Transverse colon (tissue), 4 donors: ENCODE measurements at places on chromosomes 6 and 20.

- DNase-seq: no peak
These were observed at the start of gene OLIG3 for GRCh38 chr6:137494281-137494987. Gene OLIG3 (minus strand): TSS chr6:137494394. CDS start chr6:137494170, 224 bp downstream.

GRCh38 chr20:57374931-57375651, 16.1 kb upstream of the RBM38 start:
- peak; percentile 28 for DNase-seq

GRCh38 chr6:80325742-80326141, 219.3 kb downstream of the BCKDHB start:
- no peak for DNase-seq

DNA sequence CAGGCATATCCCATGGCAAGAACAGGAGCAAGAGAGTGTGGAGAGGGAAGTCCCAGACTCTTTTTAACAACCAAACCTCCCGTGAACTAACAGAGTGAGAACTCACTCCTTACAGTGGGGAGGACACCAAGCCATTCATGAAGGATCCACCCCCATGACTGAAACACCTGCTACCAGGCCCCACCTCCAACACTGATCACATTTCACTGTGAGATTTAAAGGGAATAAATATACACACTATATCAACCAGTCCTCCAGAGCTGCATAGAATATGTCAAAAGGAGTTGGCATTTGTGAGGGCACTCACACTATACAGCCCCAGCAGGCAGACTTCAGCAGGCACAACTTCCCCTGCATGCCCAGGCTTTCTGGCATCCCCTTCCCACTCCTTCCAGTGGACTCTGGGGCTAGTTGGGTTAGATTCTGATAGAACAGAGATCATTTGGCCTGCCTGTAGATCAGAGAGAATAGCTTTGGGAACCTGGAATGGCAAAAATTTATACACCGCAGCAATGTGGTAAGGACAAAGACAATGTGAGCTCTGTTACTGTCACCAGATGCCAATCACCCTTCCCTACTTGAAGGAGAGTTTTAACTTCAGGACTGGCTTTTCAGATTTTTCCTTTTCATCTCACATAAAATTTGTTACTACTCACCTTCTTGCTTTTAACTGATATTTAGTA, 25.2 kb upstream of the TENT5A start:
- DNase-seq: no peak

DNA sequence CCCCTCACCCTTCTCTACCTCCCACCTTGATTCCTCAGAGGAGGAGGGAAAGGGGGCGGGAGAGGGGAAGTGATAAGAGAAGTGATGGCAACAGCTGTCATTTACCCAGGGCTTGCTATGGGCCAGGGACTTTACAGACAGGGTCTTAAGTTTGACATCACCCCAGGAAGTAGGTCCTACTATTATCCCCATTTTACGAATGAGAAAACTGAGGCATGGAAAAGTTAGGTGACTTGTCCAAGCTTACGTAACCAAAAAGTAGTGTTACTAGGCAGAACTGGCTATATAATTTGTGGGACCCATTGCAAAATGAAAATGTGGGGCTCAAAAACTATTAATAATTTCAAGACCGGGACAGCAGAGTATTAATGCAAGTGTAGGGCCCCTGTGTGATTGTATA, 10.5 kb upstream of the FANCE start:
- no peak for DNase-seq

DNA sequence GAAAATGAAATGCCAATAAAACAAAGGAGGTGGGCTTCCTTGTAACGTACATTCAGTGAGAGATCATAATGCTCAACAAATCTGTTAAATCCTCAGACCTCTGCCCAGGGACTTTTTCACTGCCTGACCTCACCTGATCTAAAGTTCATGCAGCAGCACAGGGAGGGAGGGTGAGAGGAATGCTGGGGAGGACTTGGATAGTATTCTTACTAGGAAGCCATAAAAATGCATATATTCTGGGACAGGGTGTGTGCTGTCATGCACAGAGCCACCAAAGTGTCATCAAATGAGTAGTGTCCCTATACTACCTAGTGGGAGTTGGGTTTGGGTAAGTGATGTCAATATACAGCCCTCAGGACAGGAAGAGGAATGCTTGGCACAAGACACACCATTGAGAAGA, 32.6 kb downstream of the CLIC5 start:
- DNase-seq: peak; percentile 60

DNA sequence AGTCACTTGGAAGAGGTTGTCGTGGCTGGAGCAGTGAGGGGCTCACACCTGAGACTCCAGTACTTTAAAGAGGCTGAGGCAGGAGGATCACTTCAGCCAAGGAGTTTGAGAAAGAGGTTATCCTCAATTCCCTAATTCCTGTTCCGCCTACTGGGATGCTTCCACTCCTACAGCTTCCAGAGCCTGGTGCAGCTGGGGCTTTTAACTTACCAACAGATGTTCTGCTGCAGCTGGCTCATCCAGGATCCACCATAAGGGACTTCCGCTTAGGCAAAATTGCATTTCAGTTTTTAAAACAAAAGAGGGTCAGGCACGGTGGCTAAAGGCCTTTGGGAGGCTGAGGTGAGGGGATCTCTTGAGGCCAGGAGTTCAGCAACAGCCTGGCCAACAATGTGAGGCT, 59.1 kb upstream of the CDYL start:
- DNase-seq: no peak

DNA sequence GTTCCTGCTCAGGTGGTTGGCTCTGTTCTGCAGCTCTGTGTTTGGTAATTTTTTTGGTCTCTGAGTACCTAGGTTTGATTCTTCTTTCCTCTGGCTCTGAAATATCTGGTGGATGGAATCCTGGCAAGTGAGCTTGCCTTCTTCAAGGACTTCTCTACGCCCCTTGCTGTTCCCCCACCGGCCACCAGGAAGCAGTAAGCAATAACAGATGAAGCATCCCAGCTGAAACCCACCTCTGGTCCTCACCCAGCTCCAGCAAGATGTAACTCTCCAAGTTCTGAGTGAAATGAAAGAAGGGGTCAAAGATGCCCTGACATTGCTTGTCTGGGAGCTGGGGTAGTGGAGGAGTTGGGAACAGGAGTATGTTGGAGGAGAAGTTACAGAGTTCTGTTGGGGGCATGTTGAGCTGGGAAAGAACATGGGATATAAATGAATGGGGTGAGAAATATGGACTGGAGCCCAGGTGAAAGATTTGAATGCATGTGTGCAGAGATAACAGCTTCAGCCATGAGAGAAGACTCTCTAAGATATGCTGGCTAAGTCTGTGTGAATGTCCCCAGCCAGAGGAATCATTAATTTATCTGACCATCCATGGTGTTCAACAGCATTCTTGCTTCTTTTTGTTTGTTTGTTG, 51.3 kb upstream of the GLP1R start:
- no peak for DNase-seq

DNA sequence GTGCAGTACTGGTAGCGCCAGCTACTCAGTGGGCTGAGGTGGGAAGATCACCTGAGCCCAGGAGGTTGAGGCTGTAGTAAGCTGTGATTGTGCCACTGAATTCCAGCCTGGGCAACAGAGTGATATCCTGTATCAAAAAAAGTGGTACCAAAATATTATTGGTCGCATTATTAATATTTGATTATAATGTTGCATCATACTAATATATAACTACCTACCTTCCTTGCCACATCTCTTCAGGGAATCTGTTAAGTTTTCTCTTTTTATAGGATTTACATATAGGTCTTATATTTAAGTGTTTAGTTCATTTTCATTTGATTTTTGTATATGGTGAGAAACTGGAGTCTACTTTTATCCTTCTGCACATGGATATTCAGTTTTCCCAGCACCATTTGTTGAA, 66.3 kb upstream of the PHACTR3 start:
- DNase-seq: no peak

- DNase-seq: peak; percentile 69
These were observed at the start of gene PLAGL1 for GRCh38 chr6:144008120-144008811. Gene PLAGL1 (minus strand): TSS chr6:144008259. CDS start chr6:143948136, 60,123 bp downstream.

DNA sequence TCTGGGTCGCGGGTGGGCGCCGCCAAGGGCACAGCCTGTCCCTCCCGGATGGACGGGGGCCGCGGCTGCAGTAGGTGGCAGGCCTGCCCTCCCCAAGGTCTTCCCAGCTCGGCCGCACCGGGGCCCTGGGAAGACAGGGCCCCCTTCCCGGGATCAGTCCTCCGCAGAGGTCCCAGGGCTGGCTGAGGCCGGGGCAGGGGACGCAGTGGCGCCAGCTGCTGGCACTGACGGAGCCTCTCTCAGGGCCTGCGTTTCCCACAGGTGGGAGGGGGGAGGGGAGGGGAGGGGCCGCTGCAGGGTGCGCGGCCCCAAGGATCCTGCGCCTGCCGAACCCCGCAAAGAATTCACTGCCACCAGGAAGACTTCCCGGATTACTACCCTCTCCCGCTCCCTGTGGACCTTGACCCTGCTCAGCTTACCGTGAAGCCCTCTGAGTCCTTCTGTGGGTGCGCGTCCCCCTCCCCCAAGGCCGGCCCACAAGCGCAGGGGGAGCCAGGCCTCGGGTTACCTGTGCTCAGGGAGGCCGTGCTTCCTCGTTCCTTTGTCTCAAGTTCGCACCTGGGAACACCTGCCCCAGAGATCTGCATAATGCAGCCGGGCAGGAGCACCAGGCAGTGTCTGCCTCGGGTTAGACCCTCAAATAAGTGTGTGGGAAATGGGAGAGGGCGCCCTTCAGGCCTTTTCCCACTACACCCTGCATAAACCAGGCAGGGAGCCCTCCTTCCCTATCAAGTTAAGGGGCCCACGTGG, 5.1 kb downstream of the LZTS3 start:
- DNase-seq: peak; percentile 64

DNA sequence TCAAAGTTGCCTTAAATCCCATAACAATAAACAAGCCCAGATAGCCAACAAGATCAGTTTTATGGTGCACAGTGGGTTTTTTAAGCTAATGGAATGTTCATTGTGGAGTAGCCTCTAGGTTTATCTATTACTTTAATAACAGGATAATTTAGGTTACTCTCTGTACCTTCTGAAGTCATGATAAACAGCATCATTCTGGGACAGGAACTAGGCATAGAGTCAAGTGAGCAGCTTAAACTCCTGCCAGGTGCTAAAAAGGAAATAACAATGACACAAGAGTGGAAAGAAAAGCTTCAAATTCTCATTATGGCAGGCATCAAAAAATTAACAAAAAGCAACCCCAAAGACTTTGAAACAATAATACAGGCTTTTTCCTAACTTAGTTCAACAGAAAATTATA, 228.8 kb downstream of the HACE1 start:
- DNase-seq: no peak

- DNase-seq: no peak
These were observed 153.6 kb downstream of the GMPR start for GRCh38 chr6:16392010-16392409.

DNA sequence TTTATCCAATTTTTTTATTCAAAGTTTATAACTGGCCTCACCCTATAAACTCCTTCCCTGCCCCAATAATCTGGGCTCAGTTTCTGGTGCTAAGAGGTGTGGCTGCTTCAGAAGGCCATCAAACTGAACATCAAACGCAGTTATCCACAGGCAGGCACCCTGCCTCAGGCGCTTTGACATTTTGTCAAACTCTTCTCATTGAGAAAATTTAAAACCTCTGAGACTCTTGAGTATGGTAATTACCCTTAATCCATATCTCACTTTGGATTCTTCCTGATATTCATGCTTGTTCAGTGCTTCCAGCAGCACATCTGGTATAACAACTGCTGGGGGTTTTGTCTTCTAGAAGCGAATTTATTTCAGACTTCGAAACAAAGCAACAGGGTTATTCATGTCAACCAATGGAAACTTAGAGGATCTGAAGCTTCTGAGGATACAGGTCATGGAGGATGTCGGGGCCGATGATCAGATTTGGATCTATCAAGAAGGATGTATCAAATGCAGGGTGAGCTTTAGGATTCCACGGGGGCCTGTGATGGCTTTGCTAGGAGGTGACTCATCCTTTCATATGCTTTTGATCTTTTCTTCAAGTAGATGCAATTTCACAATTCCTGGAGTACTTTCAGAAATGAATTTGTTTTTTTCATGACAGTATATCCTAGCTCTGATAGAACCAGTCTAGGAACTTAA, 68.2 kb downstream of the RTN4IP1 start:
- DNase-seq: no peak

GRCh38 chr6:139439349-139439748, 64.9 kb upstream of the CITED2 start:
- no peak for DNase-seq

GRCh38 chr20:2093159-2093781, 8.4 kb upstream of the STK35 start:
- DNase-seq: peak; percentile 21

DNA sequence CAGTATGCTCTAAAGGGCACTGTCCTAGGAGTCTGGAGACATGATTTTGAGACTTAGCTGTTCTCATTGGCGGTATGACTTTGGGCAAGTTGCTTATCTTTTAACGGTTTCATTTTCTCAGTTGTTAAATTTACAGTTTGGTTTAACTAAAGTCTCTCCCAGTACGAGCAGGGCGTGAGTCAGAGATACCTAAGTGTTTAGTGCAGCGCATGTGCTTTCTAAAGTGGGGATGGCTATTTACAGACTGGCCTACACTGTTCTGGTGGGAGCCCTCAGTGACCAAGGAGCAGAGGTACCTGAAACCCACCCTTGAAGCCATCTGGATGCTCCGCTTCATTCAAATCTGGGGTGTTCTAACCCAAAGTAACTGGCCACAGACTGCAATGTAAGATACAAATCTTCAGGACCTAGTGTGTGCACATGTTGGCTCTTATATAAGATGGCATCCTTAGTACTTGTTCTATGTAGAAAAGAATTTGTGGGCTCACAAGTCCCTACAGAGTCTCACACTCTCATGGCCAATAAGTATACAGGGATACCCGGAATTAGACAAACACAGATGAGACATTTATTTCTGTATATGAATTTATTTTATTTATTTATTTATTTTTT, 10.7 kb downstream of the MSH5 start:
- no peak for DNase-seq

GRCh38 chr6:146968041-146968760, 236.0 kb upstream of the STXBP5 start:
- DNase-seq: no peak

DNA sequence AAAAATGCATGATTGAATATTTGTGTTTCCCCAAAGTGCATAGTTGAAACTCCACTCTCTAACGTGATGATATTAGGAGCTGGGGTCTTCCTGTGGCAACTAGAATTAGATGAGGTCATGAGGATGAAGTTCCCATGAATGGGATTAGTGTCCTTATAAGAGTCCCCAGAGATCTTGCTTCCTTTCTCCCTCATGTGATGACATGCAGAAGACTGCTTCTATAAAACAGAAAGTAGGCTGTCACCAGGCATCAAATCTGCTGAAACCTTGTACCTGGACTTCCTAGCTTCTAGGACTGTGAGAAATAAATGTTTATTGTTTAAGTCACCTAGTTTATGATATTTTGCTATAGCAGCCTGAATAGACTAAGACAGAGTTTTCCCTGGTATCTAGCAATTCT, 586.5 kb upstream of the EPHA7 start:
- no peak for DNase-seq

- DNase-seq: no peak
These were observed 191.2 kb upstream of the SOX4 start for GRCh38 chr6:21402368-21402767.

- no peak for DNase-seq
These were observed 135.7 kb downstream of the TOX2 start for GRCh38 chr20:44050327-44050726.

DNA sequence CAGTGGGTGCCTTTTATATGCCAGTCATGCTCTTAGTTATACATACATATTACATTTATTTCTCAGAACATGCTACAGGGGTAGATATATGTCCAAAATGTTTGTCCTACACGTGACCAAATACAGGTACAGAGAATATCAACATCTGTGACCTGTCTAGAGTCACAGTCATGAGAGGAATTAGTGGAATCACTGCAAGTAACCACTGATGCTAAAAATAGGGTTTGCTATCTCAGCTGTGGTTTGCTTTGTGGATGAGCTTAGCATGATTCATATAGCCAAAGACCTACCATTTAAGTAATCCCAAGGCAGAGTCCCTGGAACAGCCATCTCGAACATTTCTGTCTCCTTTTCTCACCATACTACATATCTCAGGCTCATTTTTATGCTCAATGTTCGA, 32.3 kb downstream of the GSTA3 start:
- no peak for DNase-seq
